ENCODE measurements at places on chromosomes 16 and 17.

GRCh38 chr16:64762211-64762610 is 359.7 kb downstream of the CDH11 start:
- DNase-seq: no peak

DNA sequence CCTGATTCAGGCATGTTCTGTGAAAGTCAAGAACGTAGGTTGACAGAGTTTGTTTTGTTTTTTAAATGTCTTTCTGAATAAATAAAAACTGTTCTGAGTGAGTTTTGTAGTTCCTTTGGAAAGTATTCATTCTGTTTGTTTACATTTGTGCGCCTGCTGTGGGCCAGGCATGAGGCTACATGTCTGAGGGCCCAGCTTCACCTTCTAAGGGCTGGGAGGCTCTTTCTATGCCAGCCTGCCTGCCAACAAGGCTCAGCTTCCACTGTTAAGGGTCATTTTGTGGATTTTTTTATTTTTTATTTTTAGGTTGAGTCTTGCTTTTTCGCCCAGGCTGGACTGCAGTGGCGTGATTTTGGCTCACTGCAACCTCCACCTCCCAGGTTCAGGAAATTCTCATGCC is 6.1 kb downstream of the WWOX start:
- DNase-seq: no peak

DNA sequence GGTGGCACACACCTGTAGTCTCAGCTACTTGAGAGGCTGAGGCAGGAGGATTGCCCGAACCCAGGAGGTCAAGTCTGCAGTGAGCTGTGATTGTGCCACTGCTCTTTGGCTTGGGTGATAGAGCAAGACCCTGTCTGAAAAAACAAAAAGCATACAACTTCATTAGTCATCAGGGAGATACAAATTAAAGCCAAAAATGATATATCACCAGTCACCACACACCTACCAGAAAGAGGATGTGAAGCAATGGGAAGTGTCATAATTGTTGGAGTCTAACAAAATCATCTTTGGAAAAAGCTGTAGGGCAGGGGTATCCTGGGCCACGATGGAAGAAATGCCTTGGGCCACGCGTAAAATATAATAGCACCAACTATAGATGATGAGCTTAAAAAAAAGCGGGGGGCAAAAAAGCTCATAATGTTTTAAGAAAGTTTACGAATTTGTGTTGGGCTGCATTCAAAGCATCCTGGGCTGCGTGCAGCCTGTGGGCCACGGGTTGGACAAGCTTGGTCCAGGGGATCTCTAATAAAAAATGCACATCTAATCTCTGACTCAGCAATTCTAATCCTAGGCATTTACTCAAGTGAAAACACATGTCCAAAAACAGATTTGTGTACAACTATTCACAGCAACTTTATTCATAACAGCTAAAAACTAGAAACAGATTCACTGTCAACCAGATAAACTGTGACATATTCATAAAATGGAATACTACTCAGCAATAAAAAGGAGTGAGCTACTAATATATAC is 65.9 kb downstream of the HIC1 start:
- DNase-seq: no peak

- DNase-seq: no peak
Measured at GRCh38 chr16:4376893-4377572, 5.4 kb downstream of the VASN start.

DNA sequence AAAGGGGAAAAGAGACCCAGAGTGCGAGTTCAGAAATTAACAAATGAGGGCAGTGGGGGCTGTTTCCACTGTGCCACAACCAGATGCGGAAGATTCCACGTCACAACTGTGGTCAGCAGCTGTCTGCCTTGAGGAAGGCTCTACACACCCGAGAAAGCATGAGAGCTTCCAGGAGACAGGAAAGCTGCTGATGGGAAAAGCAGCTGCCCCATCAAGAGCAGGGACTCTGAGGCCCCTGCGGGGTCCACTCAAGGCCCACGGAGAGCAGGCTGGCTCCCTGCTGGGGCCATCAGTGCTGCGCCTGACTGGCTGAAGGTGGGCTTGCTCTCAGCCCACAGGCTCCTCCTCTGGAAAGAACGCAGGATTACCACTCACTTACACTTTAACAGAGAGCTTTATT is 14.8 kb upstream of the TRAP1 start:
- no peak for DNase-seq

GRCh38 chr17:9872852-9873251 is 32.2 kb downstream of the RCVRN start:
- DNase-seq: no peak

GRCh38 chr17:17902376-17902775 is 65.6 kb upstream of the SREBF1 start:
- DNase-seq: no peak

GRCh38 chr17:61337290-61337689 is 62.4 kb upstream of the TBX2 start:
- no peak for DNase-seq

GRCh38 chr17:81666092-81666341 is 388 bp downstream of the OXLD1 start:
- no peak for DNase-seq

DNA sequence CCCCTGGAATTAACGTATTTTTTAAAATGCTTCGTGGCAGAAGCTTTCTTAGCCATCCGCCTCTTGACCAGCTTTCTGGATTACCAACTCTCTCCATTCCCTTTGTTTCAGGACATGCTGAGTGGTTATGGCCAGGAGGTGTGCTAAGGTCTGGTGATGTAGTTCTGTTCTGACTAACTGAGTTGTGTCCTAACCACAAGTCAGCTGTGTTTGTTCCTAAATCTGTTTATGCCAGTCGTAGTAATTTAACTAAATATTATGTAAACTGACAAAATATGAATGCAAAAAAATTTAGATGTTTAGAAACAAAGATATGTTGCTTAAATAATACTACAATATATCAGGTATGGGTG is 61.6 kb downstream of the MRTFB start:
- no peak for DNase-seq

GRCh38 chr16:85077576-85078125 is 34.6 kb downstream of the CIBAR2 start:
- DNase-seq: no peak

DNA sequence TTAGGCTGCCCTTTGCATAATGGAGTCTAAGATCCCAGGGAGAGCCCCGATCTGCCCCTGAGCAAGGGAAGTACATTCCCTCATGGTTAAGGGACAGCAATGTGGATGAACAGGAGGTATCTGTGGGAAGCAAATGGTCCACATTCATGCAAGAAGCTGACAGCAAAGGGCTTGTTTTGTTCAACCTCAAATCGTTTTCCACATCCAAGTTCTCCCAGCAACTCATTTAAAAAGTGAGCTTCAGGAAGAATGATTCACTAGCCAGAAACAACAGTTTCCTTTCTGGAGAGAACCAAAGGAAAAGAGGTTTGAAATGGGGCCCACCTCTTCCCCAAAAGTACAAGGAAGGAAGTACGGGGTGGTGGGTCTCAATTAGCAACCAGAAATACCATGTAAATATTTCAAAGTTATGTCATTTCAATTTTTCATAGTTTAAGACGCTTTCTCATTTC is 9.4 kb downstream of the HSPB9 start:
- no peak for DNase-seq

GRCh38 chr17:39981207-39981741 is 667 bp downstream of the PSMD3 start:
- no peak for DNase-seq

GRCh38 chr17:10870336-10871050 is 32.6 kb upstream of the PIRT start:
- no peak for DNase-seq

DNA sequence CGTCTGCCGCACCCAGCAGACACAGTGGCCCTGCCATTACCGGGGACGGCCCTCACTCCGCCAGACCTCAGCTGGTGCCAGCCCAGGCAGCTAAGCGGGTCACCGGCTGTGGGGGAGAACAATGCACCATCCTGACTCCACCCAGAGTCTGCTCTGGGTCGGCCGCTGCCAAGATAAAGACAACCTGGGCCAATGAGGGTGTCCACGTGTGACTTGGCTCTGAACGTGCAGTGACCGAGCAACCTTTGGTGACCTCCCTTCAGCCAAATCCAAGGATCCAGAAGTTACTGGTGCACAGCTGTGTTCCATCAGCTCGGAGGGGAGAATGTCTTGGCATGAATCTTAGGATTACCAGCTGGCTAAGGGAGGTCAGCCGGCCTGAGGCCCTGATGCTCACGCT is 155.9 kb downstream of the NTN1 start:
- DNase-seq: no peak

DNA sequence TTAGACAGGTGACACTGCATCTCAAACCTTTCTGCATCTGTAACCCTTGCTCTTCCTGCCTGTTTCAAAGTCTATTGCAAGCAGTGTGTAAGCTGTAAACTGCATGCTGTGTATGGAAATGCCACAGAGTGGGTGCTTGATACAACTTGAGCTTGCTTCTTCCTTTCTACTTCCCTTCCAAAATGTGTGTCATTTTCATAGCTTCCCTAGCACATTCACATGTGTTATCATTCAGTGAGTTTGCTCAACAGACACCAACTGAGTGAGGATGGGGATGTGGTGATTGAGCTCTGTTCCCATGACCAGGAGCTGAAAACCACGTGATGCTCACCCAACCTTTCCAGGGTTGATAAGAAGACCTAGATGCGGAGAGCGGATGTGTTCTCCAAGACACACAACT is 111.1 kb downstream of the VAT1L start:
- DNase-seq: no peak

- no peak for DNase-seq
Measured at GRCh38 chr16:85120006-85120340, 7.7 kb upstream of the CIBAR2 start.

GRCh38 chr17:58956997-58957724 is 149.5 kb downstream of the TRIM37 start:
- DNase-seq: no peak

DNA sequence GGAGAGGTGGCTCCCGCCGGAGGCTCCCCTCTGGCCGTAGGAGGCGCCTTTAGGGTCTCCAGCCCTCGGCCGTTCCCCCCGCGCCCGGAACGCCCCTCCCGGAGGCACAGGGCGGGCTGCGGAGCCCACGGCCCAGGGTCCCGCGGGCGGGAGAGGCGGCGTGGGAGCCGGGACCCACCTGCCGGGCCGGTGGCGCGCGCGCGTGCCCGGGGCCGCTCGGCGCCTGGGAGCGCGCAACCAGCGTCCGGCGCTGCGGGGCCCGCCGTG is at the start of gene MIF4GD:
Gene MIF4GD, minus strand, starts transcription at position 266 of the 267 bp plus-strand sequence. CDS start 1,036 bp downstream, outside the sequence.
- DNase-seq: no peak

DNA sequence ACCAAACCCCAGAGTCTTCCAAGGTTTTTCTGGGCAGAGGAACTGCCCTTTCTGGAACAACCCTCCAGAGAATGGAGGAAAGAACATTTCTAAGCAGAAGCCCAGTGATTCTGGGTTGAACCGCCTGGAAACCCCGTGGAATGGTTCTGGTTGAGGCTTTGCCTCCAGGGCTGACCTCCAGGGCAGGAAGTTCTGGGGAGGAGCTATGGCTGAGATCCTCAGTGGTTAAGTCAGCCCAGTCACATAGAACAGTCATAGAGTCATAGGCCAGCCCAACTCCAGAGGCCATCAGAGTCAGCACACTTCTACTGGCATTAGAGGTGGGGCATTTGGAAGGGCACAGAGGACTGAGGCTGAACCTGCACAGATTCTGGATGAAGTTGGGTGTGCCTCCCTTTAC is 65.9 kb downstream of the SPACA3 start:
- no peak for DNase-seq
